Activated CD8-positive, alpha-beta memory T cell treated with anti-CD3 and anti-CD28 coated beads, Interleukin-2, amount 50 U/mL, for 48 hours (primary cell): ENCODE measurements at places on chromosomes 1 and 21.

GRCh38 chr1:11571906-11572616, 82.2 kb downstream of the FBXO2 start:
- peak; percentile 56 for DNase-seq

DNA sequence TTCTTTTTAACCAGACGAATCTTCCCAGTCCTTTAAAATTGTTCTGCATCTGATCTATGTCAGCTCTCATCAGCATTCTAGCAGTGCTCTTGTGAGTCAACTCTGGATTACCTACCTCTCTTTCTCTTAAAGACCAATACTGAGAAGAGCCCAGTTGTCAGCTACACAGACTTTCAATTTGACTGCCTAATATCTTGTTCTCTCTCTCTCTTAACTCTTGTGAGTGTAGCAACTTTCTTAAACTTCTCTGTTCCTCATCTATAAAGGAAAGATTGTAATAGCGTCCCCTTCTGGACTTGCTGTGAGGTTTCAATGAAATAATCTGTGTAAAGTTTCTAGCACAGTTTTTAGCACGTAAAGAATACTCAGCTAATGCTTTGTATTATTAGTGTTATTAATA, 499.3 kb upstream of the ADAMTS5 start:
- DNase-seq, result no peak

- no peak for DNase-seq
These were observed 3.9 kb upstream of the SFN start for GRCh38 chr1:26858891-26859640.

GRCh38 chr1:200173097-200173618, 145.6 kb downstream of the NR5A2 start:
- no peak for DNase-seq

DNA sequence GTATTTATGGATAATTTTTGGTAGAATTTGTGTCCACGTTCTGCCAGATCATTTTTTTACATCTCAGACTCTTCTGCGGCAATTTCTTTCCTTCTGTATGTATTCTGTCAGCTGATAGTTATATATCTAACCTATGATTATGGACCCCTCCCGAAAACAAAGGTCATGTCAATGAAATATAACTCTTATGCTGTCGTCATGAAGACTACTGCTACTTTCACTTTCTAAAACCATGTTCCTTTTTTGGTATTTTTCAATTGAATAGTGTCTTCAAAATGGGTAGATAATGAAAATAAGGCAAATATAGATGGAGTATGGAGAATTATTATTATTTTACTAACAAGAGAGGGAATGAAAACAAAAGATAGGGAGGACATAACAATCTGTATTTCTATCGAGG, 3.2 kb downstream of the ANGPTL1 start:
- no peak for DNase-seq

GRCh38 chr21:42391297-42391696, 4.6 kb downstream of the TMPRSS3 start:
- DNase-seq, result no peak
